Left ventricle myocardium inferior (tissue), 1 donor: ENCODE measurements at places on chromosomes 1 and 21. TPM values are rescaled to one million over a fixed set of nuclear protein-coding genes. Genes with fewer than 3 reads are reported as not detected.

DNA sequence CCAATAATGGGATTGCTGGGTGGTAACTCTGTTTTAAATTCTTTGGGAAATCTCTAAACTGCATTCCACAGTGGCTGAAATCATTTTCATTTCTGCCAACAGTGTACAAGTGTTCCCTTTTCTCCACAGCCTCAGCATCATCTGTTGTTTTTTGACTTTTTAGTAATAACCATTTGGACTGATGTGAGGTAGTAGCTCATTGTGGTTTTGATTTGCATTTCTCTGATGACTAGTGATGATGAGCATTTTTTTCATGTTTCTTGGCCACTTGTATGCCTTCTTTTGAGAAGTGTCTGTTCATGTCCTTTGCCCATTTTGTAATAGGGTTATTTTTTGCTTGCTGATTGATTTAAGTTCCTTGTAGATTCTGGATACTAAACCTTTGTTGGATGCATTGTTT, 131.9 kb upstream of the B3GALT2 start:
- H3K36me3 ChIP-seq, result no peaks in the 10 kb centered on the region
- no peak overlapping the region for H3K4me3 ChIP-seq
- H3K27ac ChIP-seq, result no peak overlapping the region
- H3K4me1 ChIP-seq, result no peaks in the 10 kb centered on the region
- H3K27me3 ChIP-seq, result no peaks in the 10 kb centered on the region

DNA sequence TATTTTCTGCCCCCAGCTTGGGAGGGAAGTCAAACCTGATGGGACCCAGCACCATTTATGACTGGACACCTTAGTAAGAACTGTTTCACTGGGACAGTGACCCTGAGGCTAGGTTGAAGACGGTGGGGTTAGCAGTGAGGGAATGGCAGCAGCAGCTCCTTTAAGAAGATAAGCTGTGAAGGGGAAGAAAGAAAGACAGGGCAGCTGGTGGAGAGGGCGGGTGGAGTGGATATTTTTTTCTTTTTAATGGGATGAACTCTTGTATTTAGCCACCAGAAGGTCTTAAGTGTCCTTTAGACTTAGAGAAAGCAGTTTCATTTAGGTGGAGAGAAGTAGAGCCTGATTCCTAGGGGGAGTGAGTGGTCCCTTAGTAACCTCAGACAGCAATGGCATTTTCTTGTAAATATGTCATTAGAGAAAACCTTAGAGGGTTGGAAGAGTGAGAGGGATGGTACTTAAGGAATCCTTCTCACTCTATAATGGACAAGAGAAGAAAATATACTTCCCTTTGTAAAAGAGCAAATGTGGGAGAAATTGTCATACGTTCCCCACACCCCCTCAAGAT, 187.5 kb downstream of the HHAT start:
- no peaks in the 10 kb centered on the region for H3K36me3 ChIP-seq
- no peak for DNase-seq
- H3K4me3 ChIP-seq, result no peak overlapping the region
- no peaks in the 10 kb centered on the region for H3K4me1 ChIP-seq
- H3K27me3 ChIP-seq, result no peaks in the 10 kb centered on the region

DNA sequence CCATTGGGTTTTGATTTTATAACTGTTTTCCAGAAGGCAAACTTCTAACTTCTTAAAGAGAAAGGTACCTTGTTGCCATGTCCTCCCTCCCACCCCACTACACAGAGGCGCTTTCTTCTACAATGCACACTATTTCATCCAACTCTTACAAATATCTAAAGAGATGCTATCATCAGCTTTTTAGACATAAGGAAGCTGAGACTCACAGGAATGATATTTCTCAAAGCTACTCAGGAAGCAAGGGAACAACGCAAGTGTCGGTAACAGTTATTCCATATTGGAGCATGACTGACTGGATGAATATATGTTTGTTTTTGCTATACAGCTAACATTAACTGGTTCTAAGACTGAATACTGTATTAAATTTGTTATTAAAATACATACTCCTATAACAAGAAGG, 318.0 kb downstream of the SMYD3 start:
- no peaks in the 10 kb centered on the region for H3K27me3 ChIP-seq
- H3K27ac ChIP-seq, result no peak overlapping the region
- no peaks in the 10 kb centered on the region for H3K36me3 ChIP-seq
- H3K4me1 ChIP-seq, result peaks cover 4% of the 10 kb centered on the region
- H3K4me3 ChIP-seq, result no peak overlapping the region

DNA sequence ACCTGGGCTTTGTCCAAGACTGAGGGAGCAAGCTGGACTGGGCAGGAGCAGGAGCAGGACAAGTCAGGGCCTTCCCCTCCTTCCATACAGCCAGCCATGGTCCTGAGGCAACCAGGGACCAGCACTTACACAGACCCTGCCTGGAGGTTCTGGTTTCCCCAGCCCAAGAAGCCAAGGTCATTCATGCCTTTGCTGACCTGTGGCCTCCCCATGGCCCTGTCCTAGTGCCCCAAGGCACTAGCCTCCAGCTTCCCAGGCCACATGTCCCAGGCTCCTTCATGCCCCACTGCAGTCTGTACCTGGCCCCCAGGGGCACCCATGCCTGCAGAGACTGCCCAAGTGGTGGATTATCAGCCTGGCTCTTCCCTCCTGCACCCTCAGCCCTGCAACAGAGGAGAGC, 243.9 kb downstream of the TOMM20 start:
- H3K36me3 ChIP-seq, result no peaks in the 10 kb centered on the region
- no peak overlapping the region for H3K4me3 ChIP-seq
- DNase-seq, result no peak
- H3K4me1 ChIP-seq, result peaks cover 47% of the 10 kb centered on the region

DNA sequence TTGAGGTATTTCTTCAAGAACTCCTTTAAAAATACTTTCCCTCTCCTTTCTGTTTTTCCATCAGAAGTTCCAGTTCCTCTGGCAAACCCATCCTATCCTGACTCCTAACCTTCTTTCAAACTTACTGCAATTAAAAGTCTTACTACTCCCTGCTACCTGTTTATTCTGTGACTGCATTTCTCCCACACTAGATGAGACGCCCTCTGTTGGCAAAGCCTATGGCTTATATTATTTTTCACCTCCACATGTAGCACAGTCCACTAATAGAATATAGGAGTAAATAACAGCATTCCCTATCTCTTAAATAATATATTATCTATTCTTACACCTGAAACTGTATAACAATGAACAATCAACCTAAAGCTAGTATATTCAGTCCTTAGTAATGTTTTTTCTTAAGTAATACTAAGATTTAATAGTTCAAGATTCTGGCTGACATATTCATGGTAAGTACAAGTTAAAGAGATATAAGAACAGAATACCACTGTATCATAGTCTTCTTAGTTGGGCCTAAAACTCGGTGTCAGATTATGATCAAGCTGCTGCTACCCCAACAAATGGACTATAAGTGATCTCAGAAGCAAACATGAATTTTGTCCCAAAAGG, 54.8 kb downstream of the RAB3GAP2 start:
- no peak overlapping the region for H3K27ac ChIP-seq
- DNase-seq, result no peak
- H3K4me3 ChIP-seq, result no peak overlapping the region
- no peaks in the 10 kb centered on the region for H3K36me3 ChIP-seq

- H3K27ac ChIP-seq, result no peak overlapping the region
- no peaks in the 10 kb centered on the region for H3K36me3 ChIP-seq
- no peaks in the 10 kb centered on the region for H3K4me1 ChIP-seq
- DNase-seq, result no peak
- no peak overlapping the region for H3K4me3 ChIP-seq
These were observed 1652.0 kb downstream of the MRPL39 start for GRCh38 chr21:23955135-23955843.

DNA sequence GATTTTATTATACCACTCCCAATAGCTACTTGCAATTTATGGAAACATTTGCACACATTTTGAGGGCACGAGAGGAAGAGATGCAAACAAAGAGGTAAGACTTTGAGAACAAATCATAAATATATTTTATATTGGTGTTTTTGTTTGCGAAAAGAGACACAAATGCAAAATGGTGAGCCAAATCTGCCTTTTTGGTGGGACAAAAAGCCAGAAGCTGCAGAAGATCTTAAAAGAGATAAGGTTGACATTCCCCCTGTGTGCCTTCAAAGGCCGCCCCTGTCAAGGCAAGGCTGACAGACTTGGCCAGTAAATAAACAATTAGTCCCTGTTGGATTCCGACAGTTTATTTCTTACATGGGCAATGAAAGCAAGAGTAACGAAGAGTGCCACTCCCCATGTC, 122.8 kb downstream of the LBR start:
- H3K27ac ChIP-seq, result no peak overlapping the region
- no peaks in the 10 kb centered on the region for H3K4me1 ChIP-seq
- no peaks in the 10 kb centered on the region for H3K27me3 ChIP-seq
- H3K4me3 ChIP-seq, result no peak overlapping the region

DNA sequence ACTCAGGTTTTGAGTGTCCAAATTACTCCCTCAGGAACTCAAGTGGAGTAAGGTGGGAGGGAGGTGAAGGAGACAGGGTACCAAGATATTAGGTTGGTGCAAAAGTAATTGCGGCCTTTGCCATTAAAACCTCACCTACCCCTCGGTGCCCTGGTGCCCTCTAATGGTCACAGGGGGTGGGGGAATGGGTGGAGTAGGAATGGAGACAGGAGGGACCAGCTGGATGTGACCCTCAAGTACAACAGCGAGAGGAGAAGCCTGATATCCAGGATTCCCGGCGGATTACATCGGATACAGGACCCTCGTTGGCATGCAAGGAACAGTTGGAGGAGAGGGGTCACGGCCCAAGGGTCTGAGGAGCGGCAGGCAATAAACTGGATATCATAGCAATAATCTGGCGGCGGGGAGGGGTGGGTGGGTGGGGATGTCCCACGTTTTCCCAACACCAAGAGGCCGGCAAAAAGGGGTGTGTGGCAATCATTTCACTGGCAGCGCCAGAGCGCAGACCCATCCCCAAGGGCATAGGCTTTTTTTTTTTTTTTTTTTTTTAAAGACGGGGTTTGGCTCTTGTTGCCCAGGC, 4.3 kb upstream of the ZBTB7B start:
- H3K4me3 ChIP-seq, result no peak overlapping the region
- no peak overlapping the region for H3K27ac ChIP-seq
- DNase-seq, result no peak
- no peaks in the 10 kb centered on the region for H3K27me3 ChIP-seq
- H3K36me3 ChIP-seq, result no peaks in the 10 kb centered on the region

DNA sequence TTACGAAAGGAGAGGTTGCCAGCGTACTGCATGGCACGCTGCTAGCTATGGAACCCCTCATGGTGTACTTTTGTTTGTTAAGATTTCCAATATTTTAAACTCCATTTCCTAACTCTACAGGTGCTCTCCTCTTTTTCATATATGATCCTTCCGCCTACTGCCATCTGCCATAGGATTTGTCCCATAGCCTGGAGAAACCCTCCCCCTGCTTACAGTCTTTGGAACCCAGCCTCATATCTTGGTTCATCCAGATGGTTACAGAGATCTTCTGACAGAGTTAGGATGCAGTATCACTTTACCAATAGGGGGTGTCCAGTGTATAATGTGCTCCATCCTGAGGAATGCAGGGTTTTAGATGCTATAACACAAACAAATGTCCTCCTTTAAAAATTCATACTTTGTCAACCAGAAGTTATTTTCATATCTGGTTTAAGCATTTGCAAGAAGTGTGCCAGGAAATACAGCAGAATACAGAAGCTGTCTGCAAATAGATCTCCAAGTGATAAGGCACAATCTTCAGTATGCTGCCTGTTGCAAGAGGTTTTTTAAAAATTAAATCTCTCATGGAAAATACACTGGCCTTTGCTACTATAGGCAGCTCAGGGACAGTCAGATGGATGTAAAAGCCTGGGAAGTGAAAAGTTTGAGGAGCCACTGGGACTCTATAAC, 377.8 kb downstream of the KCNH1 start:
- H3K4me1 ChIP-seq, result no peaks in the 10 kb centered on the region
- no peak for DNase-seq
- H3K27me3 ChIP-seq, result peaks cover 31% of the 10 kb centered on the region

DNA sequence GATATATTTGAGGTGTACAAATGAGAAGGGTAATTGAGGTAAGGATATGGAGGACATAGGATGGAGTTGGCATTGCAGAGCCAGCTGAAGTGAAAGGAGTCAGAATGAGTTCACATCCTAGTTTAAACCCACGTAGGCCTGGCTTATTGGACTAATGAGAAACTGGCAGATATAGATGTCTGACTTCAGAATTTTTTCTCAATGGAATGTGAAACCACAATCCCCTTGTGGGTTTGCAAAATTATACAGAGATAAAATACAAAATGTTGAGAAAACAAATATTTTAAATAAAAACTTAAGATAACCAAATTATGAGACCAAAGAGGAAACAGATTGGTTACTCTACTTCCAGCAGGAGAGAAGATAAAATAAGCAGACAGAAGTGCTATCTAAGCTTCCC, 277.4 kb upstream of the LRRC7 start:
- no peaks in the 10 kb centered on the region for H3K36me3 ChIP-seq
- no peaks in the 10 kb centered on the region for H3K4me1 ChIP-seq
- H3K27ac ChIP-seq, result no peak overlapping the region
- no peaks in the 10 kb centered on the region for H3K27me3 ChIP-seq
- DNase-seq, result no peak
- H3K4me3 ChIP-seq, result no peak overlapping the region

DNA sequence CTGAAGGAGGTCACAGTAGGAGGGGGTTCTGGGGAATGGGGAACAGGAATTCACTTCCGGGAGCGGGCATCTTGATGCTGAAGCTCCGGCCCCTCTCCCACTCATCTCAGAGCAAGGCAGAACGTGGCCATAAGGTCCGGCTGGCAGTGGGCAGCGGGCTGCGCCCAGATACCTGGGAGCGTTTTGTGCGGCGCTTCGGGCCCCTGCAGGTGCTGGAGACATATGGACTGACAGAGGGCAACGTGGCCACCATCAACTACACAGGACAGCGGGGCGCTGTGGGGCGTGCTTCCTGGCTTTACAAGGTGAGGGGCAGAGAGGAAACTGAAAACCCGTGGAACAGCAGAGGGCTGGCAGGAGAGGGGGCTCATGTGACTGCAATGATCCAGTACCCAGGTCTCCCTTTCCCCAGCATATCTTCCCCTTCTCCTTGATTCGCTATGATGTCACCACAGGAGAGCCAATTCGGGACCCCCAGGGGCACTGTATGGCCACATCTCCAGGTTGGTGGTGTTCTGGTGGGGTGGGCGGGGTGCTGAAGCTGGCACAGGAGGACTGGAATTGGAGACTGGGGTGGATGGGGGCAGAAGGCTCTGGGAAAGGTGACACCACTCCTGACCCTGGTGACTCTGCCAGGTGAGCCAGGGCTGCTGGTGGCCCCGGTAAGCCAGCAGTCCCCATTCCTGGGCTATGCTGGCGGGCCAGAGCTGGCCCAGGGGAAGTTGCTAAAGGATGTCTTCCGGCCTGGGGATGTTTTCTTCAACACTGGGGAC, 3.0 kb downstream of the SLC27A3 start:
- H3K27ac ChIP-seq, result no peak overlapping the region
- no peak for DNase-seq
- peaks cover 71% of the 10 kb centered on the region for H3K4me1 ChIP-seq
- H3K27me3 ChIP-seq, result no peaks in the 10 kb centered on the region
- H3K36me3 ChIP-seq, result peaks cover 3% of the 10 kb centered on the region
- peak overlapping the region; percentile 92 for H3K4me3 ChIP-seq

The KIF17 gene
- total RNA-seq, result 4.6 TPM

The ACTL8 gene
- total RNA-seq, result not detected

The THEM5 gene
- total RNA-seq, result not detected

The SHISAL2A gene
- not detected for total RNA-seq

The PKP1 gene
- total RNA-seq, result 0.38 TPM

The PGBD5 gene
- 10.6 TPM for total RNA-seq
